ENCODE measurements at places on chromosomes 4 and X.

DNA sequence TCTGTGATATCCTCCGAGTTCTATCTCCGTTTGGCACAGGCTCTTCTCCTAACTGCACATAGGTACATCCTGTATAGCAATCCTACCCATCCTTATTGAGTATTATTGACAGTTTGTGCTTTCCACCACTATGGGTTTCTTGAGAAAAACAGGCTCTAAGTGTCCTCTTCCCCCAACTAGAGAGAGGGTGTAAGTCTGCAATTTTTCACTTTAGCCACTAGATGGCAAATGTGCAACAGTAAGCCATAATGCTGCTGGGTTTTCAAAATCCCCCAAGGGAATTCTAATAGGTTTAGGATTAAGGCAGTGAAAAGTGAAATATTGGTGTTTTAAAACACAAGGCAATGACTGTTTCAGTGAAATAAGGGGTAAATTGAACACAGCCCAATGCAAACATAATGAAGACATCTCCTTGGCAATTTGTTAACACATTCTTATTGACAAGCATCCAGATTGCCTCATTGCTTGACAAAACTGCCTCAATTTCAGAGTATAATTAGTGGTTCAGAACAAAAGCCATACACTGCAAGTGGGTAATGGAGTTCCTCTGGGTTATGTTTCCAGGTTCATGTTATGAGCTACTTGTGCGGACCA lies 239.0 kb upstream of the HTR2C start:
- DNase-seq, result no peak

GRCh38 chr4:64360664-64361398 lies 48.4 kb downstream of the TECRL start:
- no peak for DNase-seq

DNA sequence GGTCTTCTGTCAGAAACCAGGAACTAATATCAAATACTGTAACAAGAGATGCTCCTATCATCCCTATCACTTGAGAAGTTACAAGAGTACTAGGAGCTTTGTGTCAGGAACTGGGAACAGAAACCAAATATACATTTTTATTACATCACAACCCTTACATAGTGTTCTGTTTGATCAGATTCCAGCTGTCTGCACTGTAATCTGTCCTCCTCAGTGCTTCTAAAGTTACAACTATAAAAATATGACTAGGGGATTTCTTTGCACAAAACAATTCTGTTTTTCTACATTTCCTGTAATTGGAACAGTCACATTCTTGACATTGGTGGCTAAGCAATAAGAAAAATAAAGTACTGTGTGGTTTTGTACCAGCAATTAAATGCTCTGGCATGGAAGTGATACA lies 686.0 kb downstream of the PDHA2 start:
- DNase-seq, result no peak

GRCh38 chr4:188781655-188782054 lies 642.4 kb downstream of the TRIML1 start:
- no peak for DNase-seq

DNA sequence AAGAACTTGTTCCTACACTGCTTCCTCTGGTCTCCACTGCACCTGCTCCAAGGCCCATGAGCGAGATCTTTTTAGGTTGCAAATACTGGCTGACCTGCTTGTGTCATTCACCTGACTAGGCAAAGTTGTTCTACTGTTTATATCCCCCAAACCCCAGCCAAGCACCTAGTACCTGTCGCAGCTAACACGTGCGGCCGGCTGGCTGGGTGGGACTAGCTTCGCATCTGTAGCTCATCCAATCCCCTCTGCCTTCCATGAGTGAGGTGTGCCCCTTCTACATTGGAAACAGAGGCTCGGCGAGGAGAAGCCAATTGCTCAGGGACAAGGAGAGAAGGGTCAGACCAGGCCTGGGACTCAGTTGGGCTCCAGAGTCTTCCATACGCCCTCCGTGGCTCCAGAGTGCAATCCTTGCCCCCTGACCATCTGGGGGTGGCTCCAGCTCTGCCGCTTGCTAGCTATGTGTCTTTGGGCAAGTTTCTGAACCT lies 86.5 kb downstream of the WFS1 start:
- DNase-seq, result no peak

GRCh38 chrX:10603612-10604011 lies 16.8 kb downstream of the MID1 start:
- DNase-seq, result no peak

DNA sequence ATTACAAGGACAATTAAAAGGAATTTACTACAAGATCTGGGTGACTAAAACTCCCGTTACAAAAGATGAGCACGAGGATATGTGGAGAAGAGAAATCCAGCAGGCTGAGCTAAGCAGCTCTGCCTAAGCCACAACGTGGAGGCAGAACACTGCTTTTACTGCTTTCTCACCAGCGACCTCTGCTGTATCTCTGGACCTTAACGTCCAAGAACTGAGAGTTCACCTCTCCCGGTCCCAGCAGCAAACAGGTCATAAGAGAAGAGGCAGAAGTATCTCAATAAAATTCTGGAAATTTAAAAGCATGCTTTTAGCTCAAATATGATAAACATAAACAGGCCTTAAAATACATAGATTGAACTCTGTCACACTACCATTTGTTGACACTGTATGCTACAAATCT lies 81.0 kb downstream of the ADGRA3 start:
- DNase-seq, result no peak

- DNase-seq, result no peak
These were observed 1646.9 kb upstream of the ADGRL3 start for GRCh38 chr4:59553063-59553720.

DNA sequence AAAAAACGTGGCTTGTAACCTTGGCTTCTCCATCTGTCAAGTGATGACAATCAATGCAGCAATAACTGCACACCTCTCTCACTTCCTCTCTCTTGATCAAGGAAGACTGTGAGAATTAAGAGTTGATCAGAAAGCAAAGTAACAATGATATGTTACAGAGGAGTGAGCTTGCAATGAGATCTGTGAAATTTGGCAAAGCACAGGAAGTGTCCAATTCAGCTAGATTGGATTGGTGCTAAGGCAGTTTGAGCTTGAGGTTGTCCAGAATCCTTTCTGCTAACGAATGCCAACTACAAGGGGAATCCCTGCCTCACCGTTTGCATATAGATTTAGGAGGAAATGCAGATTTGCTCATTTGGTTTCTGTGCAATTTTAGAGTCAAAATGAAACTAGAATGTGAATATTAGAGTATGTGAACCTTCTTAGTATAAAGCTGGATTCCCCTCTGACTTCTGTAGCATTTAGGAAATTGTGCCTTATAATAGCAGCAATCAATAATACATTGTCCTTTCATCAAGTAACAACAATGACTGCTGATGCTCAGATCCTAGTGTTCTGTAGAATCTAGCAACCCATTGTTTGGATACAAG lies 346.4 kb downstream of the PTTG2 start:
- no peak for DNase-seq

DNA sequence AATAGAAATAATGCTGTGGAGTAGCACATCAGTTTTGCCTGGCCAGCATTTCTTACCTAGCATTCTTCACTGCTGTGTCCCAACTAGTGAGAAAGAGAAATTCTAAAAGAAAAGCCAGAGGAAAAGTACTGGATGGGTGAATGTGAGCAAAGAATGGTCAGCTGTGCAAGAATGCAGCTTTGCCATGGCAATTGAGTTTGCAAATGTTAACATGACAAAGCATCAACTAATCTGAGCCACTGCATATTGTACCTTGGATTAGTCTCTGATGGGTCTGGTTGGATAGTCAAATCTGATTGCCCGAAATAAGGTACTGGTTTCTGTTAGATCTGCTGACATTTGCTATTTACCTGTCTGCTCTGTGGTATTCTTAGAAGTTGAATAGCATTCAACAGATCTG lies 38.7 kb downstream of the ADD1 start:
- DNase-seq, result no peak

DNA sequence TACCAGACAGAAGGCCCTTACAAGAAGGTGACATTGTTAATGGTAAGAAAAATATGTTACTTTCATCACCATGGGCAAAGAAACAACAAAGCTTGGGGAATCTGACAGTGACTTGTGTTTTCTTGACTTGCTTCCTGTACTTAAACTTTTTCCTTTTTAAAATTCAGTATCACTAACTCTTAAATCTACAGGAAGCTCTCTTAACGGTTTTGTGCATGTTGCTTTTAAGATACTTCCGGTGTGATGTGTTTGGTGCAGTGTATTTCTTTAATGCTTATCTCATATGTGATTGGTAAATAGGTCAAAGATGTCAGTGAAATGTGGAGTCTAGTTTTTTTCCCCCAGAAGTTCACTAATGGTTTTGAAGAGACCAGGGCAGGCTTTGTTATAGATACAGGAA lies 45.2 kb downstream of the ADH5 start:
- DNase-seq, result no peak

DNA sequence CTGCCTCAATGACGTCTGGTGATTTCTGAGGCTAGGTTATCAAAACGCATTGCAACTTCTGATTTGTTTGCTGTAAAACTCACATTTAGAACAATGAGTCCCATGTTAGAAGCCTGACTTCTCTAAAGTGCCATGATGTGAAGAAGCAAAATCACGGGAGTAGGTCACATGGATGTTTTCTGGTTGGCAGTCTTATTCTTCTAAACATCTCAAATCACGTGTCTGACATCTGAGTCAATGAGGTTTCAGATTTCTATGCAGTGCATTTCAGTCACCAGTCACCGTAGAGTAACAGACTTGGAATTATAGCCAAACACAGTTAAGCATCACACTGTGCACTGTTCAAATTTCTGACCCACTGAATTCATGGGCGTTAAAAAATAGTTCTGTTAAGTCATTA lies 482.1 kb downstream of the TMA16 start:
- DNase-seq, result no peak

- no peak for DNase-seq
These were observed 207.0 kb downstream of the NSUN7 start for GRCh38 chr4:40956721-40957255.

- no peak for DNase-seq
These were observed 49.8 kb downstream of the PARM1 start for GRCh38 chr4:74982546-74983252.

- DNase-seq, result no peak
These were observed 67.2 kb downstream of the TMPRSS11F start for GRCh38 chr4:68062501-68062900.

GRCh38 chr4:152815078-152815477 lies 35.3 kb downstream of the ARFIP1 start:
- DNase-seq, result no peak

DNA sequence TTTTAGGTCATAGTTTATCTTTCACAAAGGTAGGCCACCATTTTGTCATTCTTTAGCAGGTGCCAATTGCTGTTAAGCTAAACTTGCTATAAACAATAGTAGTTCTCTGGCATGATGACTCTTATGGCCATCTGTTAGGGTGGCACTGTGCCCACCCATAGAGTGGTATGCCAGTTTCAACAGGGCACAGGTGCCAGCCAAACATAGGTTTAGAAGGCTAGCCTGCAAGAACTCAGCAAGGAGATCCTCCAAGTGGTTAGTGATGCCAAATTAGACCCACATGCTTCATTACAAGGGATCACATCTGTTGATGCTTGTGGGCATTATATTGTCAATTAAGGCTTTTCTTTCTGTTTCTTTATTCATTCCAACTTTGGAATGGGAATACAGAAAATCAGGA lies 204.5 kb downstream of the FMR1NB start:
- DNase-seq, result no peak

DNA sequence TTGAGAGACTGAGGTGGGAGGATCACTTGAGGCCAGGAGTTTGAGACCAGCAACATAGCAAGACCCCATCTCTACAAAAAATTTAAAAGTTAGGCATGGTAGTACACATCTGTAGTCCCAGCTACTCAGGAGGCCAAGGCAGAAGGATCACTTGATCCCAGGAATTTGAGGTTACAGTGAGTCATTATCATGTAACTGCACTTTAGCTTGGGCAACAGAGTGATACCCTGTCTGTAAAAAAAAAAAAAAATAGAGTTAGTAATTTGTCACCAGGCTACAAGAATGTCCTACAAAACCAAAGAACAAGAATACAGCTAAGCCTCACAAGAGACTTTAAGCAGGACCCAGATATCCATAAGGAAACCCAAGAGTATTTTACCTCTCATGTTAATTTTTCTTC lies 27.0 kb upstream of the RAB28 start:
- no peak for DNase-seq

DNA sequence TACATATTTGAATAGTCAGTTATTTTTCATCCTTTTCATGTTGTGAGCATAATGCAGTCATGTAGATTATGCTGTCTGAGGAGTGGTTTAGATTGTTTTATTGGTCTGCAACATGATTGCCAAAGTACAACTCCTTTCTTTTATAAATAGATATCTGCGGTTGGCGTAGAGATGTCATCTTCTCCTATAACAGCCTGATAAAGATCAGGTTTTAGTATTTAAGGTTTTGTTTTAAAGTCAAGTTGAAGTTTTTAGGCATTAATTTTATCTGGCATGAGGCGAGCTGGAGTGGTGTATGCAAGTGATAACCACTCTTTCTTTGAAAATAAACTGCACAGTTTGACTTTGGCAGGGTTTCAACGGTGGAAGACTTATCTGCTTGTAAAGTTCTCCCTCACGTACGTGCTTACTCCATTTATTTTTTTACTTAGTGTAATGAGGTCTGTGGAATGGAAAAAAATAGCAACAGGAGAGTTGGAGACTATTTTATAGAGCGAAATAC lies 126.3 kb downstream of the FBXO8 start:
- DNase-seq, result no peak

- no peak for DNase-seq
These were observed 1287.7 kb downstream of the FAM133A start for GRCh38 chrX:94961730-94962129.

- DNase-seq, result no peak
These were observed 40.0 kb downstream of the ZFYVE28 start for GRCh38 chr4:2378401-2378800.

- no peak for DNase-seq
These were observed 43.1 kb downstream of the SYNPO2 start for GRCh38 chr4:118931786-118932185.

DNA sequence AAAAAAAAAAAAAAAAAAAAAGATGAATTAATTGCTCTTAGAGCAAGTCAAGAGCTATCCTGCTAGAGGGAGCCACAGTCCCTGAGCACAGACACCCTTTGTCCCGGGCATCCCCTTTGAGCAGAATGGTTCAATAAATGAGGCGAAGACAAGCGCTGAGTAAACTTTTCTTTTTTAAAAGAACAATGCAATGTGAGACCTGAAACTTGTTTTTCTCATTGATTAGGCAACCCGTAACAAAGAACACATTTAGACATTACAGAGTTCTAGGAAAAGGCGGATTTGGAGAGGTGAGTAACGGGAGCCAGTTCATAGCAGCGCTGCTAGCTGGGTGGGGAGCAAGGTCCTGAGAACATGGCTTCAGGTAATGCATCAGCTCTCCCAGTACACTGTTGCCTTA lies 46.1 kb downstream of the GRK4 start:
- DNase-seq, result no peak

DNA sequence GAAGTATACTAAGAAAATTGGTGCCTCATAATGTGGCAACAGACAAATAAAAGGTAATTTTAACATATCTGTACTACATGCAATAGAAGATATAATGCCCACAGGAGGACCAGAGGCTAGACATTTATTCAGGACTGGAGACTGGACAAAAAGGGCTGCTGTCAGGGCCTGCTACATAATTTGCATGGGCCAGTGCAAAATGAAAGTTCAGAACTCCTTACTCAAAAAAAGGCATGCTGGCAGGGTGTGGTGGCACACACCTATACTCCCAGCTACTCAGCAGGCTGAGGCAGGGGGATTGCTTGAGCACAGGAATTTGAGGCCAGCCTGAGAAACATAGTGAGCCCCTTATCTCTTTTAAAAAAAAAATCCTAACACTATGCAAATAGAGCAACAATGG lies 12.4 kb upstream of the MAOA start:
- DNase-seq, result no peak

GRCh38 chrX:65879977-65880799 lies 159.7 kb downstream of the VSIG4 start:
- no peak for DNase-seq

- DNase-seq, result no peak
These were observed 18.4 kb downstream of the ZNF827 start for GRCh38 chr4:145920205-145920604.
